ENCODE measurements at places on chromosomes 5 and 9. TPM values are rescaled to one million over a fixed set of nuclear protein-coding genes. Genes with fewer than 3 reads are reported as not detected.

The IFNB1 gene
- not detected for total RNA-seq

The TMEM174 gene
- not detected for total RNA-seq

The ERBIN gene
- 23.0 TPM for total RNA-seq

The SPATA31D4 gene
- not detected for total RNA-seq

The SLC1A1 gene
- 1.3 TPM for total RNA-seq

The C1QTNF2 gene
- 0.10 TPM for total RNA-seq

The TLX3 gene
- not detected for total RNA-seq

The LHX2 gene
- total RNA-seq, result 3.5 TPM

The LHX6 gene
- total RNA-seq, result 2.4 TPM

The BHMT gene
- total RNA-seq, result not detected

The SLC6A19 gene
- total RNA-seq, result 0.38 TPM

The ANKRD31 gene
- 0.05 TPM for total RNA-seq

The TMEM171 gene
- 6.6 TPM for total RNA-seq

The SPATA6L gene
- total RNA-seq, result 2.8 TPM

The SPATA31E1 gene
- not detected for total RNA-seq

The SPINK1 gene
- 0.63 TPM for total RNA-seq

The PCDHB2 gene
- total RNA-seq, result 3.9 TPM

The PTPDC1 gene
- total RNA-seq, result 4.3 TPM

The CARD9 gene
- 0.90 TPM for total RNA-seq

The C8G gene
- total RNA-seq, result 1.7 TPM

The TXNDC8 gene
- not detected for total RNA-seq

The ESM1 gene
- not detected for total RNA-seq

The CER1 gene
- total RNA-seq, result not detected

The MARCOL gene
- total RNA-seq, result not detected

The KIF24 gene
- 3.3 TPM for total RNA-seq

The ARHGAP26 gene
- total RNA-seq, result 8.2 TPM

The TMEM203 gene
- total RNA-seq, result 43.9 TPM

The OBP2B gene
- total RNA-seq, result not detected

The LSM11 gene
- total RNA-seq, result 3.1 TPM

The ERAP2 gene
- total RNA-seq, result 1.3 TPM

The ECPAS gene
- 41.0 TPM for total RNA-seq

The MLANA gene
- total RNA-seq, result not detected

The PLAC8L1 gene
- total RNA-seq, result 0.31 TPM

The CARTPT gene
- not detected for total RNA-seq

The FOXI1 gene
- total RNA-seq, result not detected

The CDH18 gene
- total RNA-seq, result not detected

The SLC1A3 gene
- not detected for total RNA-seq

The SAXO1 gene
- not detected for total RNA-seq

The MARCHF3 gene
- 1.2 TPM for total RNA-seq

The CNTRL gene
- total RNA-seq, result 6.3 TPM

Data from A549 treated with Hydrocortisone at 1 μM for 4 hours (cell line).